ENCODE measurements at places on chromosomes 4 and X.

DNA sequence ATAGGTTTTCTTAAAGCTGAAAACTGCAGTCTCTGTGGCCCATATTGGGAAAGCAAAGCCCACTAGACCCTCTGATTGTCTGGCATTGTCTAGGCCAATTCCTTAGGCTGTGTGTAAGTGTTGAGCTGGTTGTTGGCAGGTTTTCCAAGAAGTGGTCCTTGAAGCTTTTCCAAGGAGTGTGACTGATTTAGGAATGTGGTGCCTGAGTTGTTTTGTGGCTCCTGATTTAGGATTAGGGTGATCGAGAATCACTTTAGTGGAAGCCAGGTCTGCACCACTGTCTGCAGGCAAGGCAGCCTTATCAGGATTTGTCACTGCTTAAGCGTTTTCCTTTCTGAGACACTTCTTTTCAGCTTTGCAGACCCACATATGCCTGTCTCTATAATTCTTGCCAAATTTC lies 339.0 kb upstream of the DDX53 start:
- no peak for DNase-seq

GRCh38 chr4:73729534-73730165 lies 10.7 kb upstream of the CXCL8 start:
- peak; percentile 84 for DNase-seq

- DNase-seq: no peak
These were observed 3.6 kb upstream of the WDR19 start for GRCh38 chr4:39178706-39179105.

DNA sequence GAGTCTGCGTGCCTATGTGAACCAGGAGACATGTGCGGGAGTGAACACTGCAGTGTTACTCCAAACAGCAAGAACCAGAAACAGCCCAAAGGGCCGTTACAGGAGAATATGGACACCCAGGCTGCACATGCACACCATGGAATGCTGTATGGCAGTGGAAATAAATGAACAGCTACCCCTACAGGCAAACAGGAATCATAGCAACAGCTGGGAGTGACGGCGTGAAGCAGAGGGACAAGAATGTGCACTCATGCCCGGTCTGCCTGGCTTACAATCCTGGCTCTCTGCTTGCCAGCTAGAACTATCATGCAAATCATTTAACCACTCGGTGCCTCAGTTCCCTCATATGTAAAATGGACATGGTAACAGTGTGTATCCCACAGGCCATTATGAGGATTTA lies 16.6 kb downstream of the GPKOW start:
- DNase-seq: no peak

DNA sequence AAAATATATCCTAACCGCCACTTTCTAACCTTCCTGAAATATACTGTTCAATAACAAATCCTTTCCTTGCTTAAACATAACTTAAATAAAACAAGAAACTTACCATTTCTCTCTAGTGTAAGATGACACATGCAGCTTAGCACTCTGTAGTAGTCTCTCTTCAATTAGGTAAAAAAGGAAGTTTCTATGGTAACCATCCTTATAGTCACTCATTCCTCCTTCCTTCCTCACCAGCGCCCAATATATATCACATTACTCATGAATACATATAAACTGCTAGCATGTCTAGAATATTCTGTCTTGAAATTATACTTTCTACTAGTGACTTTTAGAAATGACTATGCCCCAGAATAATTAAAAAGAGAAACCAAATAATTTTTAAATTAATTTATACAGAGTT lies 112.2 kb downstream of the SNCA start:
- DNase-seq: peak; percentile 39

- no peak for DNase-seq
These were observed 7.3 kb downstream of the PLP1 start for GRCh38 chrX:103783971-103784370.

DNA sequence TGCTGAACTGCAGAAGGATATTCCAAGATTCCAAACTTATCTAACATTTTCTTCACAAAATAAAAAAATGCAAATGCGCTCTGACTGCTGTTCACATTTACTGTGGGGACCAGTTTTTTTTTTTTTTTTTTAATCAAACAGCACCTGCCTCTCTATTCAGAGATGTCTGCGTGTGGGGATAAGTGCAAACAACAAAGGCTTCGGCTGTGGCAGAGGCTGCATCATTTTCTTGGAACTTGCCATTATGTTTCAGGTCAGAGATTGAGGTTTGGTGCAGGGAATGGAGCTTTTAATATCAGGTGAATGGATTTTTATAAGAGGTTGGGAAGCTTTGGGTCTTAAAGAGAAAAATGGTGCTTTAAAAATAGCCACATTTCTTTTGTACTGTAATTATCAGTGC lies 78.2 kb upstream of the TET2 start:
- DNase-seq: no peak

DNA sequence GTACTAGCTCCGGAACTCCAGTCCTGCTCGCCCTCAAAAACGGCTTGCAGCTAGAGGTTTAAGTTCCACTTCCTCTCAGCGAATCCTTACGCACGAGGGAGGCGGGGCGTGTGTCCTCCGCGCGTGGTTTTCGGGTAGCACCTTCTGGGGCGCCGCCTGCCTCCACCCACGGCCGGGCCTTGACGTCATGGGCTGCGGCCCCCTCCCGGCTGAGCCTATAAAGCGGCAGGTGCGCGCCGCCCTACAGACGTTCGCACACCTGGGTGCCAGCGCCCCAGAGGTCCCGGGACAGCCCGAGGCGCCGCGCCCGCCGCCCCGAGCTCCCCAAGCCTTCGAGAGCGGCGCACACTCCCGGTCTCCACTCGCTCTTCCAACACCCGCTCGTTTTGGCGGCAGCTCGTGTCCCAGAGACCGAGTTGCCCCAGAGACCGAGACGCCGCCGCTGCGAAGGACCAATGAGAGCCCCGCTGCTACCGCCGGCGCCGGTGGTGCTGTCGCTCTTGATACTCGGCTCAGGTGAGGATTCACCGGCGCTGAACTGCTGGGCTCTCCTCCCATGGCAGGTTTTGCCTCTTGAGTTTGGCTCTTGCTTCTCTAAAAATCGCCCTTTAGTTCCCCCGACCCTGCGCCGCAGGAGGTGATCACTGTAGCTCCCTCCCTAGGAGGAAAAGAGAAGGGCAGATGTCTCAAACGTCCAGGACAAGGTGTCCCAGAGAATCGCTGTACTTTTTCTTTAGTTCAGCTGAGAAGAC lies at the start of gene AREG:
Gene AREG (plus strand): TSS at position 246 of the 752 bp plus-strand sequence. CDS start 210 bp downstream, at position 456.
- peak; percentile 92 for DNase-seq

DNA sequence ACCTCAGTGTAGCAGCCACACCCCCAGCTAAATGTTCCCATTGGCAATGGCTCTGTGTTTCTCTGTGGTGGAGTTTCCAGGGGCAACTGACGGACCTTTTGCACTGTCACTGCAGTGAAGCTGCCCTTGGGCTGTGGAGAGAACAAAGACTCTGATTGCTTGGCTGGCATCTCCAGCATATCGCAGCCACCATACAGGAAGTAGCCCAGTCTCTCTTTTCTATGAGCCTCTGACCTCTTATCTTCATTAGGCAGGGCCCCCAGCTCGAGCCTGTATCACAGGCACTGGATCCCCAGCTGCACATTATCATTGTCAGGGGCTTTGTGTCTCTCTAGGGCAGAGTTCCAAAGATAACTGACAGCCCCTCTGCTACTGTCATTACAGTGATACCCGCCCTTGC lies 483.5 kb downstream of the ARAP2 start:
- DNase-seq: no peak

GRCh38 chrX:32281853-32282252 lies 929.5 kb downstream of the DMD start:
- no peak for DNase-seq

- no peak for DNase-seq
These were observed 327.3 kb upstream of the ARX start for GRCh38 chrX:25343060-25343459.

GRCh38 chr4:173046818-173047217 lies 121.8 kb upstream of the GALNT7 start:
- no peak for DNase-seq

GRCh38 chr4:7788694-7789425 lies 150.8 kb downstream of the AFAP1 start:
- no peak for DNase-seq

GRCh38 chr4:153545822-153546221 lies 79.7 kb downstream of the TMEM131L start:
- DNase-seq: no peak

- DNase-seq: no peak
These were observed 477.6 kb upstream of the INTU start for GRCh38 chr4:127155116-127155515.

DNA sequence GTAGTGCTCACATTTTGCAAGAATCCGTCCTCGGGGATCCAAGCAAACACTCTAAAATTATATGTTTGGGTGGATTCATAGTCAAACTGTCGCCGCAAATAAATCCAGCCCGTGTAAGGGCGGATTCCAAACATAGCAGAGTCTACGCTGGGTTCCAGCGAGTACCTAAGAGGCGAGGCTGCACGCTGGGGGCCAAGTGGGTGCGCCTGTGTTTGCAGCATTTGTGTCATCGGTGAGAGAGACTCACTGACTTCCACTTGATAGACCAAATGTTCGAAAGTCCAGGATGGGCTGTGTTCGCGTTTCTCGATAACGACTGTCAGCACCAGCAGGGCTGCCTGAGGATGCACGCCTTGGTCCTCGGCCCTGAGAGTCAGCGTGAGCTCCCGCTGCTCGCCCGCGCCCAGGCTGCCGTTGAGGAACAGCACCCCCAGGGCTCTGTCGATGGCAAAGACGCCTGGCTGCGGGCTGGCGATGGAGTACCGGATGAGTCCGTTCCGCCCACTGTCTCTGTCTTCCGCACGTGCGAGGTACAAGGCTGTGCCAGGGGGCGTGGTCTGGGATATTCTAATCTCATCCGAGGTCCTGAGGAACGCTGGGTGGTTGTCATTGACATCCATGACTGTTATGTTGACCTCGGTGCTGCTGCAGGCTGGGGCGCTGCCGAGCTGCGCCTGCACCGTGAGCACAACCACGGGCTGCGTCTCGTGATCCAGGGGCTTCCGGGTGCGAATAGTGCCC lies 158.7 kb downstream of the DCHS2 start:
- DNase-seq: no peak

GRCh38 chrX:72714478-72714916 lies 391 bp upstream of the PHKA1 start:
- DNase-seq: peak; percentile 51
